ENCODE measurements at places on chromosomes 13 and 19. TPM values are rescaled to one million over a fixed set of nuclear protein-coding genes. Genes with fewer than 3 reads are reported as not detected.
A peak's percentile ranks its signal among the peaks of the same experiment; 100 is the strongest.

Gene KLF5
- total RNA-seq = 0.70 TPM

DNA sequence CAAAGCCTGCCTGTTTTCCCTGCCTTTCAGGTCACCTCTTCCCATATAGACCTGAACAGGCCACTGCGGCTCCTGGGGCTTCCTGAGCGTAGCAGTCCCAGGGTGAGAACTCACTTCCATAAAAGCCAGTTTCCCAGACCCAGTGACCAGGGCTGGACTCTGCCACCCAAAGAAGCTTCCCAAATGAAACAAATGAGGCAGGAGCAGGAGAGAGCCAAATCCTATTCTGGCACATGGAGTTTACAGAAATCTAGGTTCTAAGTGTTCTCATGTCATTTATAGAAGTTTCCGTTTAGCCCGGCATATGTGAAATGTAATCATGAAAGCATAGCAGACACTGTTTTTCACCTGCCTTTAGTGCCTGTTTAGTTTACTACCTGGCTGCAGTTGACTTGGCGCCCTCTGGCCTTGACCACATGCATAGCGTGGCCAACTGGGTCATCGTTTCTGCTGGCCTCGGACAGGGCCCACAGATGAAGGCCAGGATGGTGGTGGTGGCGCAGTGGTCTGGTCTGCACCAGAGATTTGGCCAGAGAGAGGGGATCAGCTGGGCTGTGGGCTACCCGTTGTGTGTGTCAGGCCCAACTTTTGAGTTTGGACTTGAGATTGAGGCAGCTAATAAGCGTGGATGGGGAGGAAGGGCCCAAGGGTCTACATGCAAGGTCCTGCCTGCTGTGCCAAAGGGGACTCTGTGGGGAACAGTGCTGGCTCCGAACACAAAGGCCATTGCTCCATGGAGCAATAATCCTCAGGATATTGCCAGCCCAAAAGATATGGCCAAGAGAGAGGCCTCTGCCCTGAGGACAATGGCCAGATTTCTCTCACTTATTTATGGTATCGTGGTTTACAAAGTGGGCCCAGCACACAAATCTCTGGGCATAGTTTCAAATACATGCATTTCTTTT is 43.3 kb downstream of the NFIX start:
- peak; percentile 69 for DNase-seq

DNA sequence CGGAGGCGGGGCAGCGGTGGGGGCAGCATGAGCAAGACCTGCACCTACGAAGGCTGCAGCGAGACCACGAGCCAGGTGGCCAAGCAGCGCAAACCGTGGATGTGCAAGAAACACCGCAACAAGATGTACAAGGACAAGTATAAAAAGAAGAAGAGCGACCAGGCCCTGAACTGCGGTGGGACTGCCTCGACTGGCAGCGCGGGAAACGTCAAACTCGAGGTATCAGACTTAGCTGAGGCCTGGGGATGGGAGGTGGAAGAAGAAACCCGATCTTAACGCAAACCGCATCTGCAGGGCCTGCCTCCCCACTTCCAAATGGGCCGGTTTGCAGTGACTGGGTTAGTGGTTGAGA is 693 bp downstream of the RFXAP start:
- DNase-seq = no peak

GRCh38 chr19:18100710-18101109 is 3.1 kb downstream of the MAST3 start:
- DNase-seq = no peak

- no peak for DNase-seq
Measured at GRCh38 chr19:21023901-21024300, 3.4 kb downstream of the ZNF430 start.

DNA sequence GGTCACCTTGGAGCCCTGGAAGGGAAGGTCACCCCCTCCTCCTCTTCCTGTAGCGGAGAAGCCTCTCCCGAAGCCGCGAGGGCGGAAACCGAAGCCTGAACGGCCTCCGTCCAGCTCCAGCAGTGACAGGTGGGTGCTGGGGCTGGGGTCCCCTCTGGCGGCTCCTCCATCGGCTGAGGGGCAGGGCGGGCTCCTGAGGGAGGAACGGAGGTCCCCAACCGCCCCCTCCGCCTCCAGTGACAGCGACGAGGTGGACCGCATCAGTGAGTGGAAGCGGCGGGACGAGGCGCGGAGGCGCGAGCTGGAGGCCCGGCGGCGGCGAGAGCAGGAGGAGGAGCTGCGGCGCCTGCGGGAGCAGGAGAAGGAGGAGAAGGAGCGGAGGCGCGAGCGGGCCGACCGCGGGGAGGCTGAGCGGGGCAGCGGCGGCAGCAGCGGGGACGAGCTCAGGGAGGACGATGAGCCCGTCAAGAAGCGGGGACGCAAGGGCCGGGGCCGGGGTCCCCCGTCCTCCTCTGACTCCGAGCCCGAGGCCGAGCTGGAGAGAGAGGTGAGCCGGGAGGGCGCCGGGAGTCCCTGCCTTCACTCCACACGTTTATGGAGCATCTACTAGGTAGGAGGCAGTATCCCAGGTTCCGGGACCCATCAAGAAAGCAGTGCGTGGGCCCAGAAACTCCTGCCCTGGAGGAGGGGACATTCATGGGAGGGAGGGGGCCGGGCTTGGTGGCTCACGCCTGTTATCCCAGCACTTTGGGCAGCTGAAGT is 22.0 kb downstream of the HDGFL2 start:
- DNase-seq = no peak

- no peak for DNase-seq
Measured at GRCh38 chr13:42354241-42355091, 82.5 kb downstream of the AKAP11 start.
